ENCODE measurements at places on chromosomes 4 and X.

DNA sequence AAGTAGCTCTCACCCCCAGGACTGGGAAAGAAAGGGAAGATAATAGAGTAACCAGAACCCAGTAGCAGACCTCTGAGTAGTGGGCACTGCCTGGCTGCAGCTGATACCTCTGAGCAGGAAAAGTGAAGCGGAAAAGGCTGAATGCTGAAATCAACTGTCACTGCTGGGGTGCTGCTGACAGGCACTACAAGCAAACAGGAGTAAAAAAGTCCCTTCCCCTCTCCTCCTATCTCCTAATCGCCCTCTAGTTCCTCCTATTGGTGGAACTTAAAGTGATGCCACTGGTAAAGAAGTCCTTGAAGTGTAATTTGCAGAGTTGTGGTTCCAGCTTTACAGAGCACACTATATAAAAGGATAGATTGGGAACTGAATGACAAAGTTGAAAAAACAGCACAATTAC lies 32.8 kb upstream of the GLRB start:
- DNase-seq: peak; percentile 9

GRCh38 chrX:45435481-45435880 lies 234.8 kb upstream of the DIPK2B start:
- no peak for DNase-seq

- no peak for DNase-seq
Measured at GRCh38 chrX:64580605-64581004, 185.4 kb upstream of the MTMR8 start.

DNA sequence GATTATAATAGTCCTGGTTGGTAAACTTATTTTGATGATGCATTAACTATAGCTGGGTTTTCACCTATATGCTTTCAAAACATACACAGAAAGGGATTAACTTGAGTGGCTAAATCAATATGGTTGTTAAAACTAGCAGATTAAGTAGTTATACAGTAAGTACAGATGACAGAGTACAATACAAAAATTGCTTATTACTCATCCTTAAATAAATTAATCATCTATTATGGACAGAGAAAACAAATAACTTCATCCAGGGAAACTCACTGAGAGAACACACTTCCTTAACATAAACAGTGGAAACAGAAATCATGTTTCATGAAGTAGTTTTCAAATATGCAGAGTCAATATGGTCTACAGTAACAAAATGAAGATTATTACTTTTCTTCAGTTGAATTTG lies 133.4 kb downstream of the AREG start:
- DNase-seq: no peak

DNA sequence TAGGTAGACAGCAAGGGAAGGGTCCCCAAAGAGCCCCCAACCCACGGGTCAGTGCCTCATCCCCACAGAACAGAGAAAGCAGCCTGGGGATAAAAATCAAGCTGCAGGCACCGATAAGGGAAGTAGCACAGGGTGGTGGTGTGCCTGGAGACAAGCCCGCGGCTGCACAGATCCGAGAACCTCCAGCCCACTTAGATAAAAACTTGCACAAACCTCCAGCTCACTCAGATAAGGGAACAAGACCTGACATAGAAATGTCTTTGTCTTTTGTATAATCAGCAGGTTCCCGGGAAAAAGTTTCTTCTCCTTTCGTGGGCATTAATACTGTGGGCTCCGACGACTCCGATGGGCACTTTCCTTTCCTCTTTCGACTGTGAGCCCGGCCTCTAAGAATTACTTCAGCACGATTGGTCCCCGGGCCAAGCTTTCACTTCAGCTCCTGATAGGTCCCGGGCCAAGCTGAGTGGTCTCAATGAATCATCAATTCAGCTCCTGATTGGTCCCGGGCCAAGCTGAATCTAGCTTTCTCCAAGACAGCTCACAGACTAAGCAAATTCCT lies 32.4 kb downstream of the PRDX4 start:
- no peak for DNase-seq

GRCh38 chrX:22192419-22193060 lies 80.2 kb upstream of the CBLL2 start:
- peak; percentile 42 for DNase-seq

- DNase-seq: peak; percentile 74
Measured at GRCh38 chrX:10783451-10783995, 163.1 kb upstream of the MID1 start.

DNA sequence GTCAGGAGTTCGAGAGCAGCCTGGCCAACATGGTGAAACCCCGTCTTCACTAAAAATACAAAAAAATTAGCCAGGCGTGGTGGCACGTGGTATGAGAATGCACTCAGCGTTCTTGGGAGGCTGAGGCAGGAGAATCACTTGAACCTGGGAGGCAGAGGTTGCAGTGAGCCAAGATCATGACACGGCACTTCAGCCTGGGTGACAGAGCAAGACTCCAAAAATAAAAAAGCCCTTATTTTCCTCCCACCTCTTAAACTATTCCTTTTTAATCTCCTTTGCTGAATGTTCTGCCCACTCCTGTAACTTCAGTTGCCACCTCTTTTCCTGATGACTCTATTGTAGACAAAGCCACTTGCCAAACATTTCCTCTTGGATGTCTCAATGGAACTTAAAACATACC lies 72.6 kb downstream of the TAF1 start:
- DNase-seq: no peak

GRCh38 chrX:48910926-48911411 lies 477 bp downstream of the SLC35A2 start:
- peak; percentile 41 for DNase-seq

DNA sequence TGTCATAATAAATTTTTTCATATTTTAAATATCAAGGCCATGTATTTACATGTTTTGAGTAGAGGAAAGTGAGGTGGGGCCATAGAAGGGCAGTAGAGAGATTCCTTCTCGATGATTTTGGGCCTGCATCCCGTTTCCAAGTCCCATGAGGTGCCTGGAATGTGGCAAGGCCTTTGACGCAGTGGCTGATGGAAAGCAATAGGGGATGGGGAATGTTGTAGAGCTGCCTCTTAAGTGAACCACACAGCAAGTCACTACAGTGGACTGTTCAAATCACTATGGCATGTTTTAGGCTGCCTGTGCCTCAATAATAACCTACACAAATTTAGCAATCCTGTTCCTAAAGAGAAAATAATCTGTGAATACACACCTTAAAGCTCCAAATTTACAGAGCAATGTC lies 48.3 kb downstream of the ANXA5 start:
- peak; percentile 72 for DNase-seq

DNA sequence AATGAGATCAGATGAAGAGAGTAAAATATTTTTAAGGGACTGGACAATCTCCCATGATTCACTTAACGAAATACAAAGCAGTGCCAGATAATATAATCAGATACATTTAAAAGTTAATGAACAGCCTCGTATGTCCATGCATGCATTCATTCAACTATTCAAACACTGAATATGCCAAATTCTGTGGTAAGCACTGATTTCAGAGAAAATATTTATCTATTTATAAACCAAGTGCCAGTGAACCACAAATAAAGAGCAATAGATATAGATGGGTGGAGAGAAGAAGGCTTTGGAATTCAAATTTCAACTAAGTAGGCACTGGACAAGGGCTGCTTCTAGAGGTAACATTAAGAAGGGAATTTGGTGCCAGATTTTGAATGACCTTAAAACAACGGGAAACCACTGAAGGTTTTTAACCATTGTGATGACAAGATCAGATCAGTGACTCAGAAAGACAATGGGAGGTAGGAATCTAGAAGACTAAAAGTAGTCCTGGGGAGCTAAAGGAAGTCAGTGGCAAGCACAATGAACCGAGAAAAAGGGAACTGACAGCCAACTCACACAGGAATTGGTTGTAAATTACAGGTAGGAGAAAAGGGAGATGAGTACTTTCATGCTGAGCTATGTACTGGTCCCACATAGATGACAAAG lies 14.2 kb downstream of the ELOVL6 start:
- peak; percentile 35 for DNase-seq

GRCh38 chr4:40822420-40823166 lies 72.8 kb downstream of the NSUN7 start:
- DNase-seq: no peak

DNA sequence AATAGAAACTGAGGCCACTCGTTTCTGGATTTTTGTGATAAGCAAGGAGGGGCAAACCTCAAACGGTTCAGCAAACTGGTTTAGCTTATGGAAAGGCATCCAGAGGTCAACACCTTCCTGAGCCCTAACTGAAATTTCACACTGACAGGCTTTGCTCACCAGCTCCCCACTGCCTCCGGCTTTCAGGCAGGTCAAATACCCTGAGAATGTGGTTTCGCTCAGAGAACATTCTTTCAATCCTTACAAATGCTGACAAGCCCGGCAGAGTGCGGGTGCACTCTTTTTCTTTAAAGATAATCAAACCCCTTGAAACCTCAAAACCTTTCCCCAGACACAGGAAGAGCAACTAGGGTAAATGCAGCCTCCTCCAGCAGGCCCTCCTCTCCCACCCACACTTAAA lies 41.5 kb downstream of the CD40LG start:
- DNase-seq: no peak

- no peak for DNase-seq
Measured at GRCh38 chr4:19969492-19969891, 282.2 kb upstream of the SLIT2 start.

DNA sequence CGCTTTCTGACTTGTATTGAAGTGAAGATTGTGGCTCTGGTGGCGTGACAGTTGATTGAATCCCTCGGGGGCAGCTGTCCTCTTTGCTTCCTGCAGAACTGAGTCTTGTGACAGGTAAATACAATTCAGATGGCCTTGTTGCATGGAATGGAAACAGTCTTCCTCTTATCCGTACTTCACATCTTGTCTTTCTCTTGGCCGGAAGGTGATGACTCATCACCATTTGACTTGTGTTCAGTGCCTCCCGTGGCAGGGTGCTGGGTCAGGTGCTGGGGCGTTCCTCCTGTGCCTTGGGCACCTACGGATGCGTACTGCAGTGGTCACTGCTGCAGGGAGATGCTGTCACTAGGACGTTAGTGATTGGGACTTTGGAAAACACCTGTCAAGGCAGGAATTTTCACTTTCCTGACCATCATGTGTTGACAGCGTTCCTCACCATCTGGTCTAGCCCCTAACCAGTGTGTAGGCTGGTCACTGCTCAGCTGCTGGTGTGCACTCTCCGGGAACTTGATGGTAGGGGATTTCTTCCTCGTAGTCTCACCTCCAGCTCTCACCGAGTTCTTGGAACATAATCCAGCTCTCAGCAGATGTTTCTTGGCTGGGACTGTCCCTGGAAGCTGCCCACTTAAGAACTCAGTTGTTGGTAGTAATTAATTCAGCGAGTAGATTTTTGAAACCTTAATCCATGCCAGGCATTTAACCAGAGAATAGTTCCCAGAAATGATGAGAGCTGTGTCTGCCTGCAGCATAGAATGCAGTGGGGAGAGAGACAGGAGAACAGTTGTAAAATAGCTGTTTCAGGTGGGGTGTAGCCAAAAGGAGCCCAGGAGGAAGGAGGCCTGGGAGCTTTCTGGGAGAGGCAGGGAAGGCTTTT lies 7.2 kb downstream of the TBC1D14 start:
- DNase-seq: no peak

GRCh38 chrX:155065035-155065734 lies 5.8 kb downstream of the CMC4 start:
- peak; percentile 14 for DNase-seq

GRCh38 chrX:145751943-145752342 lies 65.7 kb upstream of the SLITRK2 start:
- DNase-seq: peak; percentile 84

GRCh38 chrX:71098302-71098701 lies 2.7 kb downstream of the FOXO4 start:
- DNase-seq: peak; percentile 10

DNA sequence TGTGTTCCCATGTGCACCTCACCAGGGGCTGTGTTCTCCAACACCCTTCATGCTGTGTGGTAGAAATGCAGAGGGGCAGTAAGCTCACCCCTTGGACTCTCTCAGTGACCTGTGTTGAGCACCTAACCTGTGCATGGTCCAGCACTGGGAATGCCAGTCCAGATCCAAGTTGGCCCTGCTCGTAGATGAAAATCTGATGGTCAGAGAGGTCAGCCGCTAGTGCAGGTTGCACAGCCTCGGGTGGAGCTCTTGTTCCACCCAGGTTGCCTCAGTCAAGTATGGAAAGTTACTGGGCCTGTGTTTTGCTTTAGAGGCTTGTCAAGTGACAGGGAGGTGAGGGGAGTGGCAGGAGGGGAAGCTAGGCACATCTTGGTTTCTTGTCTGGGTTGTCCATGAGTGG lies 51.3 kb downstream of the NOP14 start:
- DNase-seq: no peak

- no peak for DNase-seq
Measured at GRCh38 chr4:2389691-2390090, 28.8 kb downstream of the ZFYVE28 start.

DNA sequence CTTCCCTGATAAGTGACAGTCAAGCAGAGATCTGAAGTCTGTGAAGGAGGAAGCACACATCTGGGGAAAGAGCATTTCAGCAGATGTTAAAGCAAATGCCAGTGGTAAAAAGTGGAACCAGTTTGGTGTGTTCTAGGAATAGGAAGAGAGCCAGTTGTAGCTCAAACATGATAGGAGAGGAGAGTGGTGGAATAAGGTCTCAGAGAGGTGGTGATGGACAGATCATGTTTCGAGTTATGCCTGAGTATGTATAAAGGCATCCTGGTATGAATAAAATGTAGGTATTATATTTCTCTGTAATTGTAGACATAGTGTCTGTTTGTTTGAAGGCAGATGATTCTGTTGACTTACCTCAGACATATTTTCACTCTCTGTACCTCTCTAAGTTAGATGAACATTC lies 89.1 kb downstream of the LARP7 start:
- DNase-seq: no peak

- DNase-seq: peak; percentile 7
Measured at GRCh38 chrX:16222151-16222550, 54.9 kb downstream of the MAGEB17 start.

GRCh38 chrX:154490021-154490413 lies 412 bp downstream of the SLC10A3 start:
- DNase-seq: peak; percentile 27

- no peak for DNase-seq
Measured at GRCh38 chr4:173256825-173257224, 77.3 kb downstream of the HMGB2 start.

DNA sequence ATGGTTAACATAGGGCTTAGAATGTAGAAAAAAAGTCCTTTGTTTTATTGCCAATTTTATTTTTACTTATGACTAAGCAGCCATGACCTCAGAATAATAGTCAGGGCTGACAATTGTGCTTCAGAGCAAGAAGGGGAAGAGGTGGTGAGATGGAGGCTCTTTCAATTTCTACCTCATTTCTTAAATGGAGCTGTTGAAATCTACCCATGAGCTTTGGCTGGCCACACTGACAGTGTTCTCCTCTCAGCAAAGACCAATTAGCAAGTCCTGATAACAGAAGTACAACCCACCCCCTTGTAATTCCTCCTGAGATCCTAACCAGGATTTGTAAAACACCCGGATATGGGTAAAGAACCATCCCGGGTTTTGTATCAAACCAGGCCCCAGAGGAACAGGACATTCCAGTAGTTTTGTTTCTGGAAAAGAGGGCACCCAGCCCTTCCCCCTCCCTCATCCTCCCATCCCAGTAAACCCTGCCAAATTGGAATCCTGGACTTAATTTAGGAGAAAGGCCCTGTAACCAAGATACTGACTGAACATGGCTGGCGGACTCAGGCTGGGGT lies at the start of gene HEPH:
HEPH (plus strand) TSS at position 399 of the 563 bp plus-strand sequence. CDS start 6,324 bp downstream, outside the sequence.
- peak; percentile 1 for DNase-seq

DNA sequence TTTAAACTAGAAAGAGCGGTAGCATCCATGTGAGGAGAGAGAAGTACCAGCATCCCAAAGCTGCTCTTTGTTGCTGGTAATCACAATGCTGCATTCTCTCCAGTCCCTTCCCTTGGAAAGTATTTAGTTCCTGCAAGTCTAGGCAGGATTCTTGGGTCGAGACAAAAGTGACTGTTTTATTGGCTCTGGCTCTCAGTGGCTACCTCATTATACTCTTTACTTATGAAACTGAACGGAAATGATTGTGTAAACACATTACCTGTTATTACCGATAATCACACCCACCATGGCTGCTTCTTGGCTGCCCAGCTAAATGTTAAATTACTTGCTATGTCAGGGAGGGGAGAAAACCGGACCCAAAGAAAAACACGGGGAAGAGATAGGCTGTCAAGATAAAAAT lies 26.2 kb downstream of the ATXN3L start:
- no peak for DNase-seq

Measured in fibroblast of gingiva (primary cell).